ENCODE measurements at places on chromosomes 4 and X.

GRCh38 chr4:89121387-89122068 is 10.2 kb downstream of the TIGD2 start:
- DNase-seq = no peak

GRCh38 chr4:151276787-151277562 is at the start of gene PRSS48:
Gene PRSS48, plus strand, starts transcription at chr4:151277161. Its CDS starts 12 bp downstream, at chr4:151277173.
- DNase-seq = peak; percentile 5

DNA sequence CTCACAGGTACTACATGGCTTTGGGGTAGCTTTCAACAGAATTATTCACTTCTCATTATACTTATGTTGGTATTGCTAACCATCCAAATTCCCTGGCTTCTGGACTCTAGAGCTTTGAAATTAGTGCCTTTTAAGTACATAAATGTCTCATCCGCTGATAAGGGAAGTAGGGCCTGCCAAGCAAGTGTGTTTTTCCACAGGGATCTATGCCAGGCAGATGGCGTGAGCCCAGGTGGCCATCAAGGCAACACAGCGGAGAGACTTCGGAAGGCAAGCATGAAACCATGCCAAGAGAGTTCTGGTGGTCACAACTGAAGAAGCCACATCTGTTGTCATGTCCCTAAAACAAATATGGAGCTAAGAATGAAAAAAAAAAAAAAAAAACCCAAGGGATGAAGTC is 503.1 kb upstream of the LCORL start:
- DNase-seq = no peak

DNA sequence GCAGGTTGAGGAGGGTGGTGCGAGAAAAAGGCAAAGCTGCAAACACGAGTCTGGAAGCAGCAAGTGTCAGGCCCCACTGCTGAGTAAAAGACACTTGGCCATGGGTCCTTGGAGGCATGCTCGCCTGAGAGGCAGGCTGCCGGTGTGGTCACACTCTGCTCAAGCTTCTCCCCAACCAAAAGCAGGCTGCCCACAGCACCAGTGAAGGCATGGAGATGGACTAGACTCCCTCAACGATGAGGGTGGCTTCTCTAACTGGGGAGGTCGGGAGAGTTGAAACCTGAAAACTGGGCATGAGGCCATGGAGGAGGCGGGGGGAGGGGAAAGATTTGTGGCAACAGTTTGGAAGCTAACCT is 86.5 kb downstream of the ATG4A start:
- DNase-seq = no peak

- DNase-seq = no peak
Measured at GRCh38 chrX:1398431-1399340, 6.8 kb upstream of the SLC25A6 start.

DNA sequence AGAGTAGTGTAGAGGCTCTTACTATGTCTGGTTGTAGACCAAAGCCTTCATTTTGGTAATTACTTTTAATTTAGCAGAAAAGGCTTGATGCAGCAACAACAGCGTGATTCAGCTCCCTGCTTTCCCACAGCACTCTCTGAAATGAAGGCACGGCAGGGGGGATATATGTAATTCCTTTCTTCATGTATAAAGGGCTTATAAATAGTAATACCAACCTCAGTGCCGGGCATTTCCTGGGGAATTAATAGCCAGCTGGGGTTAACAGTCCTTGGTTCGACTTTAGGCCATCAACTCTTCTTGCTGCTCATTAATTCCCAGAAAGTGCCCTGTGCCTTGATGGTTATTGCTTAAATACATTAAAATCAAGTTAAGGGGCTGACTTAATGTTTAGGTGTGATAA is 669.0 kb downstream of the ZNF674 start:
- no peak for DNase-seq

DNA sequence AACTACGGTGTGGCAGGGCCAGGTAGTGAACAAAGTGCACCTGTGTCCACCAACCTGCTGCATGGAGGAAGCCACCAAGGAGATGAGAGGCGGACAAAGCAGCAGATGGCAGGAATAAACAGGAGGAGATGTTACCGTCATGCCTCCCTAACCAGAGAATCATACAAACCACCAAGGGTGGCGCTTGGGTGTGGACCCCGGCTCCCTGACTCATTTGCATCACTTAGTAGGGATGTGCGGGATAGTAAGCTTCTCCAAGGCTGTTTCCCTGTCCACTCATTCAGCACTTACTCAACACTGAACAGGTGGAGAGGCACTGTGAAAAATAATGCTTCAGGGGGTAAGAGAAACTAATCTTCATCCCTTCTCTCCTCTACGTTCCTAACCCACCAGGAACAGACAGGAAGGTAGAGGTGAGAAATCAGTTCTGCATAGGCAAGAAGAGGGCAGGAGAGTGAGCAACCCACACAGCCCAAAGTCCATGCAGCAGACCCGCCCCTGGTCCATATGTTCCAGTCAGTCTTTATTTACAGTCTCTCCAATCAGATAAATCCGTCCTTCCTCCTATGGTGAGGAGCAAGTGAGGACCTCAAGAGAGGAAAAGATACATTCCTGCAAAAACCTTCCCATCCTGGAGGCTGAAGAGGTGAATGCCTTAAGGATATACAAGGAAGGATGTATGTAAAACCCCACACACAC is 34.0 kb downstream of the QDPR start:
- no peak for DNase-seq

GRCh38 chr4:173860094-173860493 is 330.1 kb upstream of the HAND2 start:
- no peak for DNase-seq

GRCh38 chr4:28373601-28374000 is 1513.0 kb downstream of the STIM2 start:
- DNase-seq = no peak

GRCh38 chr4:39134683-39135306 is 47.5 kb upstream of the WDR19 start:
- peak; percentile 11 for DNase-seq

DNA sequence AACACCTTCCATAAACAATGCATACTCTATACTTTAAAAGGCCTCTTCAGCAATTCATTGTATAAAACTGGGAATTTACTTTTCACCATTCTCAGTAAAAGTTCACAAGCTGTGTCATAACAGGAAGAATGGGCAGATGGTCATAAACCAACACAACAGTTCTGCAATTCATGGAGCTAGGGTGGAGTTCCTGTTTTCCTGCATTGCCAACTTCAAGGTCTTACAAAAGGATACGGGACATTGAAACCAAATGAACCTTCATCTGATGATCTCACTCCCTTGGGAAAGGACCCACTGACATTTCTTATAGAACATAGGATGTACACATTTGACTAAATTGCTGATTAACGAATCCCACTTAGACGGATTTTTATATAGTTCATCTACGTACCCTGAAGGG is 4.1 kb downstream of the KDR start:
- DNase-seq = peak; percentile 3

DNA sequence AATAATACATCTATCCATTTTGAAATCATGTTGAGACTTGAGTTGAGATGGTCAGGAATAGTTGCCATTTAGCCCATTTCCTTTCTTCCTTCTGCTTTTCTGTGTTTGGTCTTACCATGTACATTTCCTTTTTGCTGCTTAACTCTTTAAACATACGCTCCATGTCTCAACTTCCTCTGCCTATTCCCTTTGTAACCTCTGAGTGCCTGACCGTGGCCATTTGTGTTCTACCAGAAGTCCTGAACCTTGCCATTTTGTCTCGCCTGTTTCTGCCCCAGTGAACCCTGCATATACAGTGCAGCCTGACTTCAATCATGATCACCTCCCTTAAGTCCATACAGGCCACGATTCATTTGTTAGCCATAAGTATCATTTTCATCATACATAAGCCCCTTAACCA is 169.0 kb downstream of the RAPGEF2 start:
- no peak for DNase-seq
